Neural crest cell (in vitro differentiated cells): ENCODE measurements at places on chromosomes 1 and 21.

DNA sequence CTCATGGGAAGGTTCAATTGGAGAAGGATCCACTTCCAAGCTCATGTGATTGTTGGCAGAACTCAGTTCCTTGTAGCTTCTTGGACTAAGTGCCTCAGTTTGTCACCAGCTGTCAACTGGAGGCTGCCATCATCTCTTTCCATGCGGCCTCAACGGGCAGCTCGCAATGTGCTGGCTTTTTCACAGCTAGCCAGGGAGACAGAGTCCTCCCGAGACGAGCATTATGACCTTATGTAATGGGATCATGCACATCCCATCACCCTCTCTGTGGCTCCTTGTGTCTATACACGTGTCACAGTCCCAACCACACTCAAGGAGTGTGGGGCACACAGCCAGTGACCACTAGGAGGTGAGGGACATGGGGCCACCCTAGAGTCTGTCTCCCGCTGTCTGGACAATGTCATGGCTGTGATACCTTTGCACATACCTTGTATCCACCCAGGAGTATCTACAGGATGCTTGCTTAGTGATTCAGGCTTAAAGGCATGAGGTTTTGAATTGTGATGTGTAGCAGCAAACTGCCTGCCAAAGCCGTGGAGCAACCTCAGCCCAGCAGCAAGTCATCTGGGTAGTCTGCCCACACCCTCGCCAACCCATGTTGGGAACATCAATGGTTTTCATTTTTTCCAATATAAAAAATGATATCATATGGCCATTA, 3.9 kb upstream of the KRTAP10-6 start:
- H3K27me3 ChIP-seq: no peaks in the 10 kb centered on the region
- no peaks in the 10 kb centered on the region for H3K36me3 ChIP-seq
- H3K4me3 ChIP-seq: no peak overlapping the region
- H3K27ac ChIP-seq: no peak overlapping the region
- no peak for DNase-seq
- H3K4me1 ChIP-seq: peaks cover 26% of the 10 kb centered on the region

DNA sequence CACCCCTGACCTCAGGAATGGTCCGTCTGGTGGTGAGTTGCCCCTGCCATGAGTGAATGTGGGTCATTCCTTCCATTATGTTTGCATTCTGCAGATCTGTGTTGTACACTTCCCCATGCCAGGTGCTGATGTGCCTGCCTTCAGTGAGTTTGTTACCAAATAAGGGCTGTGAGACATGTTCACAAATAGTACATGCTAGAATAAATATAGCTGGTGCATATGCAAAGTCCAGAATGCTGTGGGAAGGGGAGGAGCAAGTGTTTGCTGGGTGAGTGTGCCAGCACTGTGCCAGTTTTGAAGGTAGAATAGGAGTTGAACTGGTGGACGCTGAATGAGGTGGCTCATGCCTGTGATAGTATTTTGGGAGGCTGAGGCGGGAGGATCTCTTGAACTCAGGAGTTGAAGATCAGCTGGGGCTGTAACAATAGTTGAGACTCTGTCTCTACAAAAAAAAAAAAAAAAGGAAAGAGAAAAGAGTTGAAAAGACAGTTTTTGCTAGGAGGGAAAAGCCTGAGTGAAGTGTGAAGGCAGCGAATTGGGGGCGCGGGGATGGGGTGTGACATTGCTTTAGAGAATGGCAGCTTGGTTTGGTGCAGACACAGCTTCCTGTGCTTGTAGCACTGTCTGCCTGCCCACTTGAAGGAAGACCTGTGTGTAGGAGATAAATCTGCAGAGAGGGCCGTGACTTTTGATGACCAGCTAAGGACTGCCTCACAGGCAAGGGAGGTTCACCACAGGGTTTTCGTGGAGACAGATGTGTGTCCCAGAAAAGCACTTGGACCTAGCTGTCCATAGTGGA, 61.1 kb downstream of the LGR6 start:
- no peaks in the 10 kb centered on the region for H3K4me1 ChIP-seq
- H3K36me3 ChIP-seq: no peaks in the 10 kb centered on the region
- peaks cover 4% of the 10 kb centered on the region for H3K27me3 ChIP-seq
- no peak for DNase-seq

- peaks cover 34% of the 10 kb centered on the region for H3K27me3 ChIP-seq
- H3K27ac ChIP-seq: no peak overlapping the region
- peak overlapping the region; percentile 31 for H3K4me3 ChIP-seq
Observed at GRCh38 chr1:10637834-10638558, 158.4 kb downstream of the CASZ1 start.

GRCh38 chr1:55535724-55536544, 320.8 kb upstream of the USP24 start:
- no peak overlapping the region for H3K4me3 ChIP-seq
- H3K27ac ChIP-seq: no peak overlapping the region
- no peaks in the 10 kb centered on the region for H3K4me1 ChIP-seq
- no peak for DNase-seq

DNA sequence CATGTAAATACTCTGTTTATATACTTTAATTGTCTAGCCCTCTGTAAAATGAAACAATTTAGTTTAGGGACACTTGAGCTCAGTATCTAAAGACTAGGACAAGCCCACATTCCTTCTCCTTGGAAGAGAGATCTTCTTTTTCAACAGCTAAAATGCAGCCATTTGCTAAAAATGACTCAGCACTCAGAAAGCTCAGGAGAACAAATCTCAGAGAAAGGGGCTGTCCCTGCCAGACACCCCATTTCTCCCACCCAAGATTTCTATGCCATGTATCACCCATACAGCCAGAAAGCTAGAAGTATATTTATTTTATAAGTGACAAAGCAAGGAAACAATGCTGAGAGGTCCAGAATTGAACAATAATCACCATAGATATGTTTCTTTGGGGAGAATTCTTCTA, 23.2 kb upstream of the PRDX6 start:
- H3K36me3 ChIP-seq: peaks cover 3% of the 10 kb centered on the region
- H3K4me1 ChIP-seq: no peaks in the 10 kb centered on the region
- H3K27me3 ChIP-seq: no peaks in the 10 kb centered on the region
- H3K27ac ChIP-seq: no peak overlapping the region
- no peak overlapping the region for H3K4me3 ChIP-seq

GRCh38 chr1:54570161-54570560, 22.1 kb downstream of the ACOT11 start:
- peaks cover 24% of the 10 kb centered on the region for H3K4me1 ChIP-seq
- no peaks in the 10 kb centered on the region for H3K27me3 ChIP-seq
- H3K36me3 ChIP-seq: no peaks in the 10 kb centered on the region
- H3K27ac ChIP-seq: no peak overlapping the region

GRCh38 chr1:211965108-211965805, 70.1 kb downstream of the INTS7 start:
- H3K36me3 ChIP-seq: peaks cover 56% of the 10 kb centered on the region
- no peak overlapping the region for H3K27ac ChIP-seq
- DNase-seq: no peak
- H3K4me1 ChIP-seq: no peaks in the 10 kb centered on the region
- H3K4me3 ChIP-seq: no peak overlapping the region
- no peaks in the 10 kb centered on the region for H3K27me3 ChIP-seq

DNA sequence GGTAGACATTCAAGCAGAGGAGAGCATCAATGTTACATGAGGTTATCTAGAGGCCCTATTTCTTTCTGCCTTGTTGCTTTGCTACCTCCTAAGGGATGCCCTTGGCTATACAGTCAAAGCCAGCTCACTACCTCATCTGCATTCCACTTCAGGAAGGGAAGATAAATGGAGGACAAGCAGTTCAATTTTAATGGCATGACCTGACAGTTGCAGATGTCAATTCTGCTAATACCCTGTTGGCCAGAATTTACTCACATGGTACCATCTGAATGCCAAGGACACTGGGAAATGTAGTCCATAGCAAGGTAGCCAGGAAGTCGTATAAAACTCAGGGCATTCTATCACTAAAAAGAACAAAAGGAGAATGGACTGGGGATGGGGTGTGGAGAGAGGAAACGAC, 31.5 kb downstream of the PALMD start:
- DNase-seq: no peak
- no peaks in the 10 kb centered on the region for H3K36me3 ChIP-seq
- no peaks in the 10 kb centered on the region for H3K27me3 ChIP-seq
- H3K4me3 ChIP-seq: no peak overlapping the region
- H3K27ac ChIP-seq: no peak overlapping the region

- no peaks in the 10 kb centered on the region for H3K27me3 ChIP-seq
- peaks cover 30% of the 10 kb centered on the region for H3K36me3 ChIP-seq
- no peak for DNase-seq
- peak overlapping the region; percentile 80 for H3K4me3 ChIP-seq
Observed at GRCh38 chr1:241638099-241638682, 2.0 kb downstream of the CHML start.

GRCh38 chr1:62962901-62963776, 179.2 kb downstream of the ATG4C start:
- peaks cover 23% of the 10 kb centered on the region for H3K4me1 ChIP-seq
- no peak overlapping the region for H3K4me3 ChIP-seq
- no peaks in the 10 kb centered on the region for H3K36me3 ChIP-seq
- peak overlapping the region; percentile 57 for H3K27ac ChIP-seq
- DNase-seq: peak; percentile 64
- H3K27me3 ChIP-seq: peaks cover 7% of the 10 kb centered on the region

GRCh38 chr1:15110867-15111230, 42.7 kb upstream of the TMEM51 start:
- peaks cover 18% of the 10 kb centered on the region for H3K27me3 ChIP-seq
- H3K4me3 ChIP-seq: no peak overlapping the region
- peaks cover 19% of the 10 kb centered on the region for H3K4me1 ChIP-seq
- no peaks in the 10 kb centered on the region for H3K36me3 ChIP-seq
- H3K27ac ChIP-seq: no peak overlapping the region
- no peak for DNase-seq

GRCh38 chr1:101849356-101849755, 147.4 kb downstream of the OLFM3 start:
- H3K27me3 ChIP-seq: peaks cover 21% of the 10 kb centered on the region
- no peak overlapping the region for H3K4me3 ChIP-seq
- no peak overlapping the region for H3K27ac ChIP-seq
- DNase-seq: no peak

GRCh38 chr1:227299688-227300087, 18.6 kb downstream of the CDC42BPA start:
- H3K4me1 ChIP-seq: peaks cover 16% of the 10 kb centered on the region
- H3K4me3 ChIP-seq: no peak overlapping the region
- H3K27me3 ChIP-seq: no peaks in the 10 kb centered on the region
- no peak for DNase-seq
- H3K27ac ChIP-seq: no peak overlapping the region
- no peaks in the 10 kb centered on the region for H3K36me3 ChIP-seq

- DNase-seq: no peak
- H3K27me3 ChIP-seq: no peaks in the 10 kb centered on the region
- H3K27ac ChIP-seq: peak within 1 kb of the TSS; percentile 57
- peaks cover 35% of the 10 kb centered on the region for H3K4me1 ChIP-seq
Observed at GRCh38 chr1:149936170-149936991, at the start of gene MTMR11. Gene MTMR11 (minus strand): TSS chr1:149936879. CDS start chr1:149936647, 232 bp downstream.

DNA sequence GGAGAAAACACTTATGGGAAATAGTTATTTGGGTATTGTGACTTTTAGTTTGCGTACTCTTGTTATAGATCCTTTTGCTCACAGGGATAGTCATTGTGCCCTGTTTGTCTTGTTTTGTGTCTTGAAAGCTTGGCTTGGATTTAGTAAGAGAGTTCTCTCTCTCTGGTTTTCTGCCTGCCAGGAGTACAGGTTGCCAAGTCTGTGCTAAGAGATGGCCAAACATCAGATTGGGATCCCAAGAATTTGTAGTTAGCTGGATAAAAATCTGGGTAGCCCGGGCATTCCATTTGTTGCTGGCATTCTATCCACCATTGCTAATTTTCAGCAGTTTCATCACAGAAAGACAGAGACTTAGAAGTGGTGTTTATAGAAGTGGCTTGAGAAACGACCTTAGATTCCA, 222.2 kb downstream of the NRIP1 start:
- H3K27ac ChIP-seq: no peak overlapping the region
- peaks cover 23% of the 10 kb centered on the region for H3K36me3 ChIP-seq
- H3K4me1 ChIP-seq: peaks cover 7% of the 10 kb centered on the region
